ENCODE measurements at places on chromosomes 11 and 22. TPM values are rescaled to one million over a fixed set of nuclear protein-coding genes. Genes with fewer than 3 reads are reported as not detected.

- no peak for DNase-seq
Measured at GRCh38 chr11:28318871-28319270, 210.7 kb downstream of the METTL15 start.

- no peak for DNase-seq
Measured at GRCh38 chr22:46922037-46922436, 159.6 kb downstream of the TBC1D22A start.

Gene GLYATL1
- total RNA-seq, result not detected

Gene GAL
- total RNA-seq, result 15.7 TPM
